Activated CD4-positive, CD25-positive, alpha-beta regulatory T cell treated with anti-CD3 and anti-CD28 coated beads, Interleukin-2, amount 50 U/mL, for 72 hours (primary cell): ENCODE measurements at places on chromosomes 2 and 18.

DNA sequence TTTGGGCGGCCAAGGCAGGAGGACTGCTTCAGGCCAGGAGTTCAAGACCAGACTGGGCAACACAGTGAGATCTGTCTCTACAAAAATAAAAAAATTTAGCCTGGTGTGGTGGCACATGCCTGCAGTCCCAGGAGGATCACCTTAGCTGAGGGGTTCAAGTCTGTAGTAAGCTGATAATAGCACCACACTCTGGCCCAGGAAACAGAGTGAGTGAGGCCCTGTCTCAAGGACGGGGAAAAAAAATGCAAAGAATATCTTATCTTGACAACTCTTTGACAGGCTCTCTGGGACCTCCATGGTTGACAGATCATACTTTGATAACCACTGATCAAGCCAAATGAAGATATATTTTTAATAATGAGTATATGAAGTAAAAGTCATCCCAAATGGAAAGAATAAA, 22.7 kb downstream of the USP34 start:
- no peak for DNase-seq

GRCh38 chr2:241619597-241620418, 17.1 kb downstream of the THAP4 start:
- DNase-seq = no peak

- no peak for DNase-seq
These were observed 58.7 kb downstream of the STPG4 start for GRCh38 chr2:47096451-47096850.

DNA sequence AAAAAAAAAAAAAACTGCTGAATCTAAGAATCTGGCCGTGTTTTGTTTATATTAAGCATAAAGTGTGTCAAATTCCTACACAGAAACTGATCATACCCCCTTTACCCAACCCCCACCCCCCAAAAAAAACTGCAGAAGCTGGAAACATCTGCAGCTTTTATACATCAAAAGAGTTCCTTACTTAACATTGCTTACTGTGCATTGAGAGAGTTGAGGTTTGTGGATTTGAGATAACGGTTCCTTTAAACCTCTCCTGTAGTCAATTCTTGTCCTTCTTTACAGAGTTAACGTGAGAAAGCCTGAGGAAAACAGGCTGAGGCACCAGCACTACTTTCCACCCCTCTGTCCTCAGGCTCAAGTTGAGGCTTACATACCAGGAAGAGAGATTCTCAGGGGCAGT, 34.5 kb downstream of the FRZB start:
- no peak for DNase-seq

DNA sequence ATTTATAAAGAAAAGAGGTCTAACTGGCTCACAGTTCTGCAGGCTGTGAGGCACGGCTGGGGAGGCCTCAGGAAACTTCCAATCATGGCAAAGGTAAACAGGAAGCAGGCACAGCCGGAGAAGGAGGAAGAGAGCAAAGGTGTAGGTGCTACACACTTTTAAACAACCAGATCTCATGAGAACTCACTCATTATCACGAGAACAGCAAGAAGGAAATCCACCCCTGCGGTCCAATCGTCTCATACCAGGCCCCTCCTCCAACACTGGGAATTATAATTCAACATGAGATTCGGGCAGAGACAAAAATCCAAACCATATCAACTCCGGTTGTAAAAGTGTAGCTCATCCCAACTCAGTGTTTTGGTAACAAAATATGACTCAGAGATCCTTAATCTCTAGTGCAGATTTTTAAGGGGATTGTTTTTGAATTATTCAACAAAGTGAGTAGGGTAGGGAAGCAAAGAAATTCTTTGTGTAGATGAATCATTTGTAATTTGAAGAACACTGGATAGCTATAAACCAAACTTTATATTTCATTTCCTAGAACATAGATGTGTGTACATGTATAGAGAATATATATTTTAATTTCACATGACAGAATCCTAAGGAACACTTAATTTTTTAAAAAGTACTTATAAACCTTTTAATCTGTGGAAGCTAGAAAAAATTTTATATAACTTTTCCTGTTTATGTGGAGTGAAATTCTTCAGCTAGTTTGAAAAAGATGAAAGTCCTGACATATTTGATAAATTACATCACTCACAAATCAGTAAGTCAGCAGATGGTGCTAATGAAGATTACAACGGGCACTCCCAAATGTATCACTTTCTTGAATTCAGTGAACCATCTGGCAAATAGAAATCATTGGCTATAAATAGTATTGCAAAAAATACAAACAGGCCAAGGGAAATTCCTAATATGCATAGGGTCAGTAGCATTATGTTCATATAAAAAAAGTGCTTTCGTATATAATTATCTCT, 130.1 kb downstream of the OLA1 start:
- DNase-seq = no peak

DNA sequence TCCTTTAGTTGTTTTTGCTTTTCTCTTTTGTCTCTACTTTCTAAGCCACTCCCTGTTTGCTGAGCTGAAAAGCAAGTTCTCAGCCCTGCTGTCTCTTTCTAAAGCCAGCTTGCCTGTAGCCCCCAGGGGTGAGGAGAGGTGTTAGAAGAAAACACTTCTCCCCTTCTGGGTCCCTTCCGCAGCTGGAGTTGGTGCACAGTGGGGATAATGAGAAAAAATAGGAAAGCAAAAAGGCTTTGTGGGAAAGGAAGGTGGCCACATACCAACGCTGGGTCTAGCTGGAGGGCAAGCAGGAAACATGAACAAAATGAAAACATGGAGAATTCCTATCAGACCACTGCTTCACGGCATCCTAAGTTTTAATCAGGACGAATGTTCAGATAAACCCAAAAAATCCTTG, 15.5 kb upstream of the SLC20A1 start:
- no peak for DNase-seq

DNA sequence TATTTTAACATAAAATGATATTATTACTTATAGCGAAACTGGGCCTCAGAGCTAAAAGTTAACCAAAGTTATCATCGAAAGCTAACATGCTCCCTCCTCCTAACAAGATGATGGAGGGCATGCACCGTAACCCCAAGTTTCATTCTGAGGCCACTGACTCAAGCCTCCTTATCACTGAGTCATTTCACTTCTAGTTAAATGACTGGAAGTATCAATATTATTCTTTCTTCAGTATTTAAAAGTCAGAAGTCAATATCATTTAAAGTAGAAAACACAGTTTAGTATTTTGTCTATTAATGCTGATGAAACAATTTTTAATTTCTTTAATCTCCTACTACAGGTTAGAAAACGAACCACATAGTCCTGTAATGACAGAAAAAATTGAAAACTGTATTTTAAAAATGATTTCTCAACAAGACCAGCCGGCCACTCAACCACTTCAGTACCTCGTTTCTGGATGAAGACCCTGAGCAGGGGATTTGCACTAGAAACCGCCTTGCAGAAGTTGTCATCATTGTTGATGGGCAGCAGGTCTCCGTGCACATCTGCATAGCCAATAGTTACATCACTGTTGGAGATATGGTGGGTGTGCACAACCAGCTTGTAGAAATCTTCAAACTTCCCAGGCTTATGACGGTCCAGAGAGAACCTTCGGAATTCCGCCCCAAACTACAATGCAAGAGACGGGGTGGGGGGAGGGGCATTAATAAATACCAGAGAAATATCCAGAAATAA, 44.9 kb downstream of the PARD6G start:
- no peak for DNase-seq

- no peak for DNase-seq
These were observed 91.4 kb downstream of the LDLRAD4 start for GRCh38 chr18:13309748-13310670.

- DNase-seq = no peak
These were observed 70.2 kb downstream of the AOX1 start for GRCh38 chr2:200655918-200656580.

- no peak for DNase-seq
These were observed 143.5 kb downstream of the MBP start for GRCh38 chr18:76988827-76989646.

DNA sequence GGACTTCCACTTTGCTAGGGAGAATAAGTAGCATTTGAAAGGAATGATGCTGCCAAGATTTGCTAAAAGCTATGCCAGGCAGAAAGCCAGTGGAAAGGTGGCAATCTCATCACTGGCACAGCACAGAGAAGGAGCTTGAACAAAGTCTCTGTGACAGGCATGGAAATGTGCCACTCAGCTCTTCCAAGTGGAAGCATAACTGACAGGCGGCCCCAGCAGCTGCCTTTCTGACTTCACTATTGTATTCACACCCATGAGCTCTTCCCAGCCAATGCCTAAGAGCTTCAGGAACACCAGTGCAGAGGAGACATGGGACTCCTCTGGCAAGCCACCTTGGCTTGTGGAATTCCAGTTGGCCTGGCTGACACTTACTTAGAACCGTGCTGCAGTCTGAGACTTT, 134.6 kb upstream of the REG3G start:
- no peak for DNase-seq

- no peak for DNase-seq
These were observed 2.4 kb downstream of the PRELID3A start for GRCh38 chr18:12410081-12410481.

GRCh38 chr18:9146224-9146623, 9.6 kb downstream of the ANKRD12 start:
- DNase-seq = no peak

DNA sequence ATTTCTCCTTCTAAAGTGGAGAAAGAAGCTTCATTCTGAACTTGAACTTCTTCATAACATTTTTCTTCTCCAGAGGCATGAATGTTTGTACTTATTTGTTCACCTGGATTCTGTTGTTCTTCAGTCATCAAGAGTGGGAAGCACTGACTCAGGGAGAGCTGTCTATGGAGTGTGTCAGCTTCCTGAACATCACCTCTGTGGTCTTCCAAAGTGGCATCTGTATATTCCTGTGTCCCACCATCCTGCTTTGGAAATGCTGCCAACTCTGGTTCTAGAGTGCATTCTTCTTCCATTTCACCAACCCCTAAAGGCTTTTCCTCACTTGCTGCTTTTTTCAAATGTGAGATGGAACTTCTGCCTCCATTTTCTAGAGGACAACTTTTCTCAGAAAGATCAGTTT, 59.5 kb downstream of the TTN start:
- DNase-seq = no peak

- no peak for DNase-seq
These were observed 92.1 kb downstream of the AOX1 start for GRCh38 chr2:200677721-200678532.

DNA sequence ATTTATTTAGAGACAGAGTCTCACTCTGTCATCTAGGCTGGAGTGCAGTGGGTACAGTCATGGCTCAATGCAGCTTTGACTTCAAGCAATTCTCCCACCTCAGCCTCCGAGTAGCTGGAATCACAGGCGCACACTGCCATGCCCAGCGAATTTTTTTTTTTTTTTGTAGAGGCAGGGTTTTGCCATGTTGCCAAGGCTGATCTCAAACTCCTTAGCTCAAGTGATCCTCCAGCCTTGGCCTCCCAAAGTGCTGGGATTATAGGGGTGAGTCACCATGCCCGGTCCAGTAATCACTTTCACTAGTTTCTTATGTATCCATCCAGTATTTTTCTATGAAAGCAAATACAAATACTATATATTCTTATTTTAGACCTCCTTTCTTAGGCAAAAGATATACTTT, 24.0 kb downstream of the PRKAG3 start:
- no peak for DNase-seq

- no peak for DNase-seq
These were observed 539.0 kb downstream of the SOX11 start for GRCh38 chr2:6231166-6231565.

GRCh38 chr2:39778775-39779340, at the start of gene THUMPD2:
Gene THUMPD2, minus strand, starts transcription at chr2:39779258. Its CDS starts 19 bp downstream, at chr2:39779239.
- peak; percentile 77 for DNase-seq

DNA sequence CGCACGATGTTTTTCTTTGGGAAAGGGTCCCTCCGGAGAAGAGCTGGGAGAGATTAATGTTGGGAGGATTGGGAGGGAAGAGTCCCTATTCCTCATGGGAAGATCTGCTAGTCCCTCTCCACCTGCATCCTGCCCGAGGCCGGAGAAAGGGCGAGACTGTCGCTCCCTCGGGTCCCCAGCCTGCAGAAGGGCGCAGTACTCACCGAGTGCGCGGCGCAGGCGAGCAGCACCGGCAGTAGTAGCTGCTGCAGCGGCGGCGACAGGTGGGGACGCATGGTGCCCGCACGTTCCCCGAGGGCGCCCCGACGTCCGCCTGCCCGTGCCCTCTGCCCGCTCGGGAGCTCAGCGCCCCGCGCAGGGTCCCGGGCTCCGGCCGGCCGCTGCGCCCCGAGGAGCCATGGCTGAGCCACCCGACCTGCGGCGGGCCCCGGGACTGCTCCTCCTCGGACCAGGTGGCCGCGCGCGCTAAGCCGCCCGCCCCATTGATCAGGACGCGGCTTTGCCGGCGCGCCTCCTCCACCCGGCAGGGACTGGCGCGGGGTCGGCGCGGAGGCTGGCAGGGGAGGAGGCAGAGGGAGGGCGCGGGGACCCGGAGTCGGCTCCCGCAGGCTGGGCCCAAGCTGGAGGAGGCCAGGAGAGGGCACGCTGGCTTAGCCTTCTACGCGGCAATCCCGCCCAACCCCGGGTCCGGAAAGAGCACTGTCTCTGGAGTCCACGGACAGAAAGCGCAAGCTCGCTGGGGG, at the start of gene SCTR:
Gene SCTR (minus strand): TSS at position 532 of the 743 bp plus-strand sequence. CDS start 257 bp downstream, at position 275.
- no peak for DNase-seq

DNA sequence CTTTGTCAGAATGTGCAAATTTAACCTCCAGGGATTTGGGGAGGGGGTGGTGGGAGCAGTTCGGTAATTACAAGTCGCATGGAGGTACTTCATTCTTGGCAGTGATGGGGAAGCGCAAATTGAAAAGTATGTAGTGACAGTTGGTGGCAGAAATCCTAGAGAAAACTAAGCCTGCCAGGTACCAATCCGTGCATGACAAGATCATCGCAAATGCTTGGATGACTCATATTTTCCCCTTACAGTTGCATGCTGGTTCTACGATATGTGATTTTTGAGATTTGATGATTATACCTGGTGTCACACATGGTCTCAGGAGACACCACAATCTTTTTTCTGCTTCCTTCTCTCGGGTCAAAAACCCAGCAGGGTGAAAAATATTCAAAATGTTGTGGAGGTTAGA, 479.7 kb upstream of the ID2 start:
- DNase-seq = no peak

- no peak for DNase-seq
These were observed 49.7 kb upstream of the CD28 start for GRCh38 chr2:203656522-203657287.

DNA sequence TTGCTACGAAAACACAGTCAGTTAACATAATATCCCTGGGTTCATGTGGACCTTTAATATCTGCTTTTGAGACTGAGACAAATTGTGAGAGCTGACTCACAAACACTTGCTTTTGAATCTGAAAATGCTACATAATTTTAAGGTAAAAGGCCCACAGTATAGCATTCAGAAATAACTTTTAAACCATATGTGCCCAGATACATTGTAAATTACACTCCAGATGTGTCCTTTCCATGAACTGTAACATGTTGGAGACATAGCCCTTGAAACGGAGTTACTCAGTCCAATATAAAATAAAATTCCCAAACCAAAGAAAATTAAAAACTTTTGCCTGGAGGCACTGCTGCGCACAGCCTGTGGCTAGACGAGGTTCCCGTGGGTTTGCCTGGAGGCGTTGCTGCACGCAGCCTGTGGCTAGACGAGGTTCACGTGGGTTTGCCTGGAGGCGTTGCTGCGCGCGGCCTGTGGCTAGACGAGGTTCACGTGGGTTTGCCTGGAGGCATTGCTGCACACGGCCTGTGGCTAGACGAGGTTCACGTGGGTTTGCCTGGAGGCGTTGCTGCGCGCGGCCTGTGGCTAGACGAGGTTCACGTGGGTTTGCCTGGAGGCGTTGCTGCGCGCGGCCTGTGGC, 131.9 kb upstream of the ALKAL2 start:
- no peak for DNase-seq

GRCh38 chr18:11950824-11951223, 30.5 kb upstream of the IMPA2 start:
- no peak for DNase-seq
